A172 (cell line): ENCODE measurements at places on chromosomes 6 and 20. TPM values are rescaled to one million over a fixed set of nuclear protein-coding genes. Genes with fewer than 3 reads are reported as not detected.
A peak's percentile ranks its signal among the peaks of the same experiment; 100 is the strongest.

DNA sequence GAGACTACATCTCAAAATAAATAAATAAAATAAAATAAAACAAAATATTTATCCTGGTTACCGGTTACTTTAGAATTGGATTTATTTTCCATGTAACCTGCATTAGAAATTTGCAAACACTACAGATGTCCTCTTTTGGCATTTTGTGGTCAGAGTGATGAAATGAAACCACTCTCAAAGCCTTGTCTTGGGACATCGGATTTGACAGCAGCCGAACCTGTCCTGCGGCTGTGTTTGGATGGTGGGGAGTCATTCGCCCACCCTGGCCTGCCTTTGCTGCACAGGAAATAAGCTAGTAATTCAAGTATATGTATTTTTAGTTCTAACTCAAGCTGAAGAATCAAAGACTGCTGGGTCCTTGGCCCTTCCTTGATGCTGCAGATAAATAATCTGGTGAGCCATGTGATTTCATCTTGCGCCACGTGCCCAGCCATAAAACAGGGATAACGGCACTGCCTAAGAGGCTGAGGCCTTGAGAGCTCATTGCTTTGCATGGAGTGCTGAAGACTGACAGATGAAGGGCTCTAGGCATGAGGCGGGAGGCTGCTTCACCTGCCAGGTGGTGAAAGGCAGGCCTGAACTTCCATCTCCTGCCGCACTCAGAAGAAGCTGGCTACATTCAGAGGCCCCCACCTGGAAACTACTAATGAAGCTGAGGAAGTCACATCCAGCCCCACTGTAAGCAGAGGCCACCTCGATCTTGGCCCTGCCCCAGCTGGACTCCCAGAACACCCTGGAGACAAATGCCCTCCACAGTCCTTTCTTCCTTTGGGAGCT, 76.9 kb downstream of the NOL4L start:
- DNase-seq = no peak

DNA sequence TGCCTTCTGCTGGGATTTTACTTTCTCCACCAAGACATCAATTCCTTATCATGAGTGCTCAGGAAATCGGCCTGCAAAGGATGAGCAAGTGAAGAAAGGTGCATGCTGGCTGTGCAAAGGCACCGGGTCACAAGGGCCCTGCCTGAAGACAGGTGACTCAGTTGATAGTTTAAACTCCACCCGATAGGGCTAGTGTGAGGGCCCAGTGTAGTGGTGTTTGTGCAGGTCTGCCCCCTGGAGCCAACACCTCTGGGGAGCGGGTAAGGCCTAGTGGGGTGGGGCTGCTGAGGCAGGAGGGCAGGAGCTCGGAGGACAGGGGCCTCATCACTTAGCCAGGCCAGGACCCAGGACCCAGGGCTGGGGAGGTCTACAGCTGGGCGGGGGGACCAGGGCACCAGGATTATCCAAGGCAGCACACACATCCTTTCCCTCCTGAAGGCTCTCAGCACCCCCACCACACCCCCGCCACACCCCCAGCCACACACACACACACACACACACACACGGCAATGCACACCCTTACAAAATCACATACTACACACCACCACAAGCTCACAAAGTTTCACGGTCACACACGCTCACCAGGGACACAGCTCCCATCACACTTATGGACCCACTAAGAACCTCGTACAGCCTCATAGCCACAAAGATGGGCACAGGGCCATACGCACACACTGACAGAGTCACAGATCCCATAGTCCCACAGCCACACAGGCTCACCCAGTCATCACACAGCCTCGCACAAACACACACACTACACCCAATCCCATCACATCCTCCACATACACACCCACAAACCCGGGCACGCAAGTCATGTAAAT, 75.4 kb downstream of the GRM4 start:
- DNase-seq = no peak

Gene PSORS1C2
- not detected in 2 replicates for total RNA-seq

GRCh38 chr6:42400886-42401612, 50.7 kb downstream of the TRERF1 start:
- DNase-seq = no peak

Gene FAM83B
- not detected in 2 replicates for total RNA-seq

DNA sequence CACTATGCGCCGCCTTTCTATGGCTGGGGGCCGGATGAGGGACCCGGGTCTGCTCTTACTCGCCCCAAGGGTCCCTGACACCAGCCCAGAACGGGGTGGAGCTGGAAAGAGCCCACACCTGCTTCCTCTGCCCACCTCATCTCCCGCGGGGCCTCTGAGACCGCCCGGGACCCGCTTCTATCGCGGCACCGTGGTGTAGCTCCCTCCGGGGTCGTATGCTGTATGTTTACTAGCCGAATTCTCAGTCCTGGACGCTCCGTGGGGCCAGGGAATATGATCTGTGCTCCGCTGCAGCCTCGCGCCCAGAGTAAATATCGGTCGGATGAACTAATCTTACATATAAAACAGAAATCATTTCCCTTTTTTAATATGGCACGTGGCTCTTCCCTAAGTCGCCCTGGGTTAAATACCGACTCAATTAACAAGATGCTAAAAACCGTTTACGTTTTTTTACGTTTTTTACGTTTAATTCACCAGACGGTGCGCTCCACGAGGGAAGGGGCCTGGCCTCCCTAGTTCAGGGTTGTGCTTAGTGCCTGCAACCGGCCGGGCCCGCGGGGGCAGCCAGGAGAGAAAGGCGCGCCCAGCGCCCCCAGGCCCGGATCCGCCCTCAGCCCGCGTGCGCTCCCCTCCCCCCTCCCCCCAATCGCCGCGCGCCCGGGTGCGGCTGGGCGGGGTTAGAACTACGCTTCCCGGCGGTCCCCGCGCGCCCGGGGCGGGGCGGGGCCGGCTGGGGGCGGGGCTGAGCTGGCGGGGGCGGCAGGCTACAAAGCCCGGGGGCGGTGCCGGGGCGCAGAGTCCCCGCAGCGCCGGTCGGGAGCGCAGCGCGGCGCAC, at the start of gene RBM38:
Gene RBM38, plus strand, starts transcription at position 793 of the 835 bp plus-strand sequence. CDS start 186 bp downstream, outside the sequence.
- DNase-seq = no peak

GRCh38 chr6:52995913-52996645, 995 bp upstream of the GSTA4 start:
- DNase-seq = peak; percentile 75

Gene PRND
- 0.10 and 0.12 TPM in 2 replicates for total RNA-seq

Gene HCRTR2
- total RNA-seq = not detected in 2 replicates
